Amniotic stem cell (primary cell): ENCODE measurements at places on chromosomes 12 and 14.
A peak's percentile ranks its signal among the peaks of the same experiment; 100 is the strongest.

DNA sequence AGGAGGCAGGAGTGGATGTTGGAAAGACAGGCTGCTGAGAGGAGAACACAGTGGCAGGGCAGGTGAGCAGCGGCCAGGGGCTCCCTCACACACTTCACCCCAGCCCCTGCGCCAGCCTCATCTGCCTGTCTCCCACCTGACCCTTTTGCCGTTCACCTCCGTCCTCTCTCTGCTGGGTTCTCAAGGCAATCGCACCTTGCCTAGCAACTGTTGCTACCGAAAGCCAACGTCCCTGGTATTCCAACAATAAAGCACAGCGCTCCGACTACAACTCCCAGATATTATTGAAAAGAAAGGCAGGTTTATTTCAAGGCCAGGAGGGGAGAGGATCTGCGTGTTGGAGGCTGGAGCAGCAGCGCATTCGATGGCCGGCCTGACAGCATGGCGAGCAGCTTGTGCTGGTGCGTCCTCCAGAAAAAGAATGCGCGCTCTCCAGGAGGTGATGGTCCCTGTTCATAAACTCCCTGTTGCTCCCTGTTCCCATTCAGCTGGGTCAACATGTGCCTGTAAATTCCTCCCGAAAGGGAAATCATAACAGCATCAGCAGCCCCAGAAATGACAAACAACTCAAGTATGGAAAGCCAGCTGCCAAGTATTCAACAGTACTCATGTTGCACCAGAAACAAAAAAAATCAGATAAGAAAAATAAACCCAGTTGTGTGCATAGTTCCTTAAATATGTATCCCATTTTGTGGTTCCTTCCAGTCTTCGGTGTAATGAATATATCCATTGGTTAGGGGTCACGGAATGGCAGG, 153.0 kb upstream of the DIO3 start:
- peak; percentile 38 for DNase-seq

DNA sequence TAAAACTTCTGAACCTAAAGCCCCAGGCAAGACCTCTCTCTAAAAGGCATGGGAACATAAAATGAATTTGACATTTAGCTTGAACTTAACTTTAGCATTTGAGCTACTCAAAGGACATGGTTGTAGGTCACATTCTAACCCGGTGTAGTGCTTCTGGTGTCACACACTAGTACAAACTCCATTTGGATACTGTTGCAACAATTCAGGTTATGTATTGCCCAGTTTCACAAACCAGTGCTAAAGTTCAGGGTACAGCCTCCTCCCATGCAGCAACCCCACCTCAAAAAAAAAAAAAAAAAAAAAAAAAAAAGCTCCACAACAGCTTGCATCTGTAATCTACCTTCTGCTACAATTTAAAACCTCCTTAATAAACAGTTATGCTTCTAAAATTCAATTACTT, 7.8 kb downstream of the PPTC7 start:
- no peak for DNase-seq

DNA sequence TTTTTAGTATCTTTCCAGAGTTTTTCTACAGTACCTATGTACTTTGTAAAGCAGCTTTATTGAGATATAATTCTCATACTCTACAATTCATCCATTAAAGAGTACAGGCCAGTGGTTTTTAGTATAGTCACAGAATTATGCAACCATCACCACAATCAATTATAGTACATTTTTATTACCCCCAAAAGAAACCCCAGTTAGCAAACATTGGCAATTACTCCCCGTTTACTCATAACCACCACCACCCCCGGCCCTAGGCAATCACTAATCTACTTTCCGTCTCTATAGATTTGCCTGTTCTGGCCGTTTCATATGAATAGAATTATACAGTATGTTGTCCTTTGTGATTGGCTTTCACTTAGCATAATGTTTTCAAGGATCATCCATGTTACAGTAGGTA, 119.8 kb downstream of the KICS2 start:
- DNase-seq = no peak

DNA sequence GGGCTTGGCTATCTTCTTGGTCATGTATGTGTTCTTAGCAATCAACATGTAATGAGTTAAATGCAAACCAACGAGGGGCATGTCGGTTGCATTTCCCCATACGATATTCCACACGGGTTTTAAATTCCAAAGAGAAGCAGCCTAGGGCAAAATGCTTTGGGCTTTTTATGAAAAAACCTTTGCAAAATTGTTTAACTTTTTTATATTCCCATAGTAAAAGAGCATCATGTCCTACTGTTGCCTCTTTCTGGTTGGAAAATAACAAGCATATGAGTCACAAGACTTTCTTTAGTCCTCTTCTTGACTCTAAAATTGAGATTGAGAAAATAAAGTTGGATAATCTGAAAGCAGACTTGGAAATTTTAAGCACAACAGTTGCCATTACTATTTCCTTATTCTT, 3.8 kb upstream of the DIO2 start:
- DNase-seq = no peak

DNA sequence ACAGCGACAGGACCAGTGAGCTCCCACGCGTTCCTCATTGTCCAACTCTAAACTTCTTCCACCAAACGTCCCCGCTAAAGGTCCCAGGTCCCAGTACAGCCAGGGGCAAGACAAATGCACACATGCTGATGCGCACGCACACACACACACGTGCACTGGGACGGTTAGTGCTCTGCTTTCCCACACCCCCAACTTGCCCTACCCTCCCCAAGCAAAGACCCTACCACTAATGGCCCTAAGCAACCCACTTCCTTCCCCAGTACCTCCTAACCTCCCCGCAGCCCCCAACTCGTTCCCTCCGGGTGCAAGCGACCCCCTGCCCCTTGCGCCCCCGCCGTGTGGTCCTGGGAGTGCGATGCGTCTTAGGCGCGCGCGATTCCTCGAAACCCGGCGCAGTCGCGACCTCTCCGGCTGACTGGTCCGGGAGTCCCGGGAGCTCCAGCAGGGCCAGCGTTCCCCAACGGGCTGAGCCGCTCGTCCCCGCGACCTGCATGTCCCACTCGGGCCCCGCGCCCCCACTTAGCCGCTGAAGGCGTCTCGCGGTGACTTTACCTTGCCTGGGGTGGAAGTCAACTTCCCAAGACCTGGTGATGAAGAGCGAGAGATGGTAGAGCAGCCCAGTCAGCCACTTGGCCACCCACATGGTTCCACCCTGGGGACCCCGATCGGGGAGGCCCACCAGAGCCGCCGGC, 578 bp downstream of the ADAMTS20 start:
- DNase-seq = no peak

DNA sequence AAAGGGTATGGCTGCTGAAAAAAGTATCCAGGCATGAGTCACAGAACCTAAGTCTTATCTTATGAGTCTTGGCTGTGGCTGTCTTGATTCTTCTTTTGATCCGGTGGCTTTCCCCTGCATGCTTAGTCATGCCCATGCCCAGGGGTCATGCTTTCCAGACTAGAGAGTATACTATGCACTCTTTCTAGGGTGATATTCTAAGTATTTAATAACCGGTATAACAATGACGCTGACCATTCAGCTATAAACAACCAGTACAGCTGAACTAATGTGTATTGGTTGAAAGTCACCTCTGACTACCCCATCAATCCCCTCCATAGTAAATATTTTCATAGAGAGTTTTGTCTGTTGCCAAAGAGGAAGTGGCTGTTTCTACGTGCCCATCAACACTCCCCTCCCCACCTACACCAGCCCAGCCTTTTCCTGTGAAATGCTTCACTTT, 34.7 kb upstream of the NRXN3 start:
- no peak for DNase-seq

DNA sequence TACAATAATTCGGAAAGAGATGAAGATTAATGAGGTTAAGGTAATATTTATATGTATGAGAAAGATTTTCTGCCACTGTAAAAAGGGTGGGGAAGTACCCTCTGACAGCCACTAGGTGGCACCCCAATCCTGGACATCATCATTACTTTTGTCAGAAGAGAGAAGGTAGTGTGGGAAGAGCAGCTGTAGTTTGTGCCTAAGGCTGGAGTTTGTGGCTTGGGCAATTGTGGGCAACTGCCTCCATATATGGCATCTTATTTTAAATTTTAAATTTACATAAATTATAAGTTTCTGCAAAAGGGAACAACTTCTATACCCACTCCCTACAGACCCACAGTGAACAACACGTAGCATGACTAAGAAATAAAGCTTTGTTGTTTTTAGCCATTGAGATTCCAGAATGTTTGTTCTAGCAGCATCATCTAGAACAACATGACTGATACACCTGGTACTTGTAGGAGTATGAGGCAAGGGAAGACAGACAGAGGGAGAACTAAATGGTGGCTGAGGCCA, 34.4 kb upstream of the SYCP3 start:
- no peak for DNase-seq

GRCh38 chr14:35366056-35366451, 38.5 kb downstream of the NFKBIA start:
- DNase-seq = no peak

- no peak for DNase-seq
These were observed 219.7 kb downstream of the ACSS3 start for GRCh38 chr12:81297601-81298000.

DNA sequence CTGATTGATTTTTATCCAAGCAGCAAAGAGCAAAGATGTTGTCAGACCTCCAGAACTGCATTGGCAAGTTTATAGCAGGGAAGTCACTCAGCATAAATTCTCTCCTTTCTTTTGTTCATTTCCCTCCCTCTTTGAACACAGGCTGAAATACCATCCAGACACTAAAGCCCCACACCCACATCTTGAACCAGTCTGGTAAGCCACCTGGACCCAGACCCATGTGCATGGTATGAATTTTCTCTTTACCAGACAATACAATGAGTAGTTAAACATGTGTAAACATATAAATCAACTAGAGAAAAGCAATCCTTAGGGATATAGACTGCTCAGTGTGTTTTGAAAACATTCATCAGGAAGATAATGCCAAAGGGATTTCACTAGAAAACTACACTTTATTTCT, 488.3 kb upstream of the FLRT2 start:
- no peak for DNase-seq

GRCh38 chr12:89080793-89081465, 271.4 kb downstream of the DUSP6 start:
- DNase-seq = no peak

DNA sequence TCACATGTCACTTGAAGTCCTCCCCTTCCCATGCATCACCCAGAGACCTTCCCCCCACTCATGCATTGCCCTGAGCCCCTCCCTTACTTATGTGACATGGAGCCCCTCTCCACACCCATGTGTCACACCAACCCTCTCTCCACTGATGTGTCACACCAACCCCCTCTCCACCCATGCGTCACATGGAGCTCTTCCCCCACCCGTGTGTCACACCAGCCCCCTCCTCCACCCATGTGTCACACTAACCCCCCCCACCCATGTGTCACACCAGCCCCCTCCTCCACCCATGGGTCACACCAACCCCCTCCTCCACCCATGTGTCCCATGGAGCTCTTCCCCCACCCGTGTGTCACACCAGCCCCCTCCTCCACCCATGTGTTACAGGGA, 30.4 kb downstream of the RTL1 start:
- DNase-seq = no peak

- DNase-seq = no peak
These were observed 24.2 kb downstream of the PTPRO start for GRCh38 chr12:15346488-15346887.

- no peak for DNase-seq
These were observed 19.7 kb downstream of the HSPB8 start for GRCh38 chr12:119198440-119198839.

- DNase-seq = no peak
These were observed 64.5 kb upstream of the GTF2A1 start for GRCh38 chr14:81285245-81285644.

DNA sequence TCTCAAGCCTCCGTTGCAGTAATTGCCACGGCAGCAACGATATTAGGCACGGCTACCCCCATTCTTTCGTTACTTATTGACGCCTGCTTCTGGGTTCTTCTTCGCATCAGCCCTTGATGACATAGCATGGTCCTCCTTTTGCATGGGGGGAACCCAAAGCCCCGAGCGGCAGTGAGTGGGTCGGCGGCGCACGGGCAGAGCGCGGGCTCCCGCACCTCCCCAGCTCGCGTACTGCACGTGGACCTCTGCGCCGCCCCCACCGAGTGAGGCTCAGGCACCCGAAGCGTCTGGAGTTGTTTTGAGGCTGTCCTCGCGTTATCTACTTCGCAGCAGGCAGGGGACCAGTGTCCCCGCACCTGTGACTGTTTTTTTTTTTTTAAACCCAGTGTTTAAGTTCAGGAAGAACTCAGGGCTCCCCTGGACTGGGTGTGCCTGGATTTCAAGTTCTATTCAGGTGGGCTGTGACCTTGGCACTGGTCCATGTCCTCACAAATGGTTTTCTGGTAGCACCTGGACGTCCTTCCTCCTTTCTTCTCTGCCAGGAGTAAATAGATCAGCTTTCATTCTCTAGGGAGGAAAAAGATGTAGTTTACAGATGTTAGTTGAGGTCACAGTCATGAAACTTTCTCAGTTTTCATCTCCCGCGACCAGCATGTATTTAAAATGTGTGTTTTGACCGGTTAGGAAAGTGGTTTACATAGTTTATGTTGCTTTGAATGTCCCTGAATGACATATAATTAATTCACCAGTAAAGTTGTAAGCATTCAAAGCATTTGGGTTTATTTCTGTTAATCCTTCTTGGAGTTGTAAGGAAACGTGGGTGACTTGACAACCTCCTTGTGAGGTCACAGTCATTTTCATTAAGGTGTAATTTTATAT, 1.4 kb upstream of the FOXN4 start:
- no peak for DNase-seq

DNA sequence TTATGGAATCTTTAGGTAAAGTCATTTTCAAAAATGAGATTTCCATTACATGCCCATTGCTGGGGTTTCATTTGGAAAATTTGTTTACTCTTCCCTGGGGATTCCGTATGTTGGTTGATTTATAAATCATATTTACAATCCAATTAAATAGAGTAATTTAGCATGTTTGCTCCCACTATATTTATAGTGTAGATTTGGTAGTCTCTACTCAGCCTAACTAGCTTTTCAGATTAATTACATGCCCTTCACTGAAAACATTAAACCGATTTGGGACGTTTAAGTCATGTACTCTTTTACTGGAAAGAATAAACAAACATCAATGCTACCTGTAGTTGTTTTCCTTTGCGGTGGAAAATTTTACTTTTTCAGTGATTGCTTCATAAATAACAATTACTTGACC, 10.4 kb downstream of the PAX9 start:
- DNase-seq = no peak

DNA sequence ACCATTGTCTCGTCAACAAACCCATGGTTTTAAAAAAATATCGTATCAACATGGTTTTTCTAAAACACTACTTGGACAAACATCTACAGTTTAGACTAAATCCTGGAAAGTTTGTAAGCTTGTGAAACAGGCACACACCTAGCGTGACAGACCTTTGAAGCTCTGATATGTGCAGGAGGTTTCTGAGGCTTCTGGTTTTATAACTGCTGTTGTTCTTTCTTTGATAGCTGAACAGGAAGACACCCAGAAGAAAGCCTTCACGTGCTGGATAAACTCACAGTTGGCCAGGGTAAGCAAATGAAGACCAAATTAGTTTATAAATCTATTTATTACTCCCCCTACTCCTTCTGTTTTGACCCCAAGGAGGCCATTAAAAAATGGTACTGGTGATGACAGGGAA, 87.6 kb downstream of the SYNE2 start:
- no peak for DNase-seq
